ENCODE measurements at places on chromosomes 11 and 22. TPM values are rescaled to one million over a fixed set of nuclear protein-coding genes. Genes with fewer than 3 reads are reported as not detected.

The OR8D1 gene
- total RNA-seq: not detected

The CRYBB1 gene
- not detected for total RNA-seq

The ANGPTL5 gene
- not detected for total RNA-seq

The CCDC87 gene
- 0.64 TPM for total RNA-seq

The TRPM5 gene
- not detected for total RNA-seq

The CHADL gene
- total RNA-seq: not detected

The TRIM29 gene
- total RNA-seq: 5.0 TPM

The KDM2A gene
- total RNA-seq: 45.7 TPM

The OTOG gene
- not detected for total RNA-seq

The RFPL2 gene
- total RNA-seq: 0.19 TPM

The OR10D3 gene
- total RNA-seq: not detected

The CDC42EP2 gene
- total RNA-seq: 14.5 TPM

The OR4D5 gene
- not detected for total RNA-seq

The EHF gene
- 0.55 TPM for total RNA-seq

The A4GALT gene
- total RNA-seq: 13.4 TPM

The SPATA19 gene
- not detected for total RNA-seq

The RAB38 gene
- total RNA-seq: 1.0 TPM

The TOP3B gene
- total RNA-seq: 11.6 TPM

The RAC2 gene
- total RNA-seq: 0.14 TPM

The DEUP1 gene
- not detected for total RNA-seq

The CCDC81 gene
- total RNA-seq: 0.33 TPM

The EMID1 gene
- total RNA-seq: 0.28 TPM

The SLC35F2 gene
- total RNA-seq: 49.3 TPM

The IGF2 gene
- total RNA-seq: 2.3 TPM

The ATG2A gene
- 16.9 TPM for total RNA-seq

The TH gene
- total RNA-seq: 0.09 TPM

The SHANK3 gene
- total RNA-seq: 5.4 TPM

The OR8A1 gene
- not detected for total RNA-seq

The ART5 gene
- total RNA-seq: 0.41 TPM

The GAS2 gene
- total RNA-seq: 0.77 TPM

The SCGB1A1 gene
- not detected for total RNA-seq

Measured in A549 treated with DMSO at 1 μM for 4 hours (cell line).